Tongue (tissue), 3 donors: ENCODE measurements at places on chromosomes 7 and 10. TPM values are rescaled to one million over a fixed set of nuclear protein-coding genes. Genes with fewer than 3 reads are reported as not detected.

The DRGX gene
- total RNA-seq, result not detected

The COL13A1 gene
- 4.6 TPM for total RNA-seq

The OPN4 gene
- not detected for total RNA-seq

The ZNF518A gene
- 51.2 TPM for total RNA-seq

The KCNIP2 gene
- total RNA-seq, result 0.92 TPM
